Activated CD8-positive, alpha-beta T cell treated with anti-CD3 and anti-CD28 coated beads, Interleukin-2, amount 10 ng/mL, durations not matched to agents 7 days and 5 days (primary cell): ENCODE measurements at places on chromosomes 1 and 21. TPM values are rescaled to one million over a fixed set of nuclear protein-coding genes. Genes with fewer than 3 reads are reported as not detected.

Gene SLAMF1
- total RNA-seq: 50.1 TPM

Gene RNF186
- not detected for total RNA-seq

- no peak for DNase-seq
Measured at GRCh38 chr1:236887081-236887480, 92.0 kb downstream of the MTR start.

- DNase-seq: no peak
Measured at GRCh38 chr1:7375329-7375728, 395.8 kb upstream of the VAMP3 start.

Gene G0S2
- not detected for total RNA-seq

GRCh38 chr1:17033481-17033880 lies 20.4 kb downstream of the SDHB start:
- DNase-seq: no peak

DNA sequence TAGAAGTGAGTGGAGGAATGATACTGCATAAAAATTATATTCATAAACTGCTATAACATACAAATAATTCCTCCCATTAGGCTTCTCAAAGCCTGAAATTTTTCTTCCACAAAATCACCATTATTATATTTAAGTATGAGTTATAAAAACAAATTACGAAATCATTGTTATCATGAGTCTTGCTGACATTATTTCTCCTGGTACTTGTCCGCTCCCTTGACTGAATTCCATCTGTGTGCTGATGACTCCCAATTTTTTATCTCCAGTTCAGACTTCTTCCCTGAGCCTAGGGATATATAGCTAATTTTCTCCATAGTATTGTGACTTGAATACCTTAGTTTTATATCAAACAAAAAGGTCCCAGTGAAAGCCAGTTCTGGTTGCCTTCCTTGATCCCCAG lies 268.2 kb downstream of the HMCN1 start:
- no peak for DNase-seq

DNA sequence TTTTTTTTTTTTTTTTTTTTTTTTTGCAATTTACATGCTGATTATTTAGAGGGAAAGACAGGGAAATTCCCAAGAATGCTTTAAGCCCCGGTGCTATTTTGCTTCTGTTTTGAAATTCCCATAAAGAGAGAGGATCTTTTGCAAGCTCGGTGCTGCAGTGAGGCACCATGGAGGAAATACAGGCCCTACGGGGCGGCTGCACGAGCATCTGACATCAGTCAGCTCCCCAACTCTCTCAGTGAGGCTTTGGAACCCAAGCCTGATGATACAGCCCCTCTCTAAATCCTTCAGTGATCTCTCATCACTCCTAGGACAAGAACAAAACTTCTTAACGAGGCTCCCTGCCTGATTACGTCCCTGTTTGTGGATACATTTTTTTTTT lies 791 bp upstream of the CHI3L1 start:
- no peak for DNase-seq

Gene NBPF4
- not detected for total RNA-seq

- no peak for DNase-seq
Measured at GRCh38 chr1:81690676-81691453, 109.9 kb upstream of the ADGRL2 start.

DNA sequence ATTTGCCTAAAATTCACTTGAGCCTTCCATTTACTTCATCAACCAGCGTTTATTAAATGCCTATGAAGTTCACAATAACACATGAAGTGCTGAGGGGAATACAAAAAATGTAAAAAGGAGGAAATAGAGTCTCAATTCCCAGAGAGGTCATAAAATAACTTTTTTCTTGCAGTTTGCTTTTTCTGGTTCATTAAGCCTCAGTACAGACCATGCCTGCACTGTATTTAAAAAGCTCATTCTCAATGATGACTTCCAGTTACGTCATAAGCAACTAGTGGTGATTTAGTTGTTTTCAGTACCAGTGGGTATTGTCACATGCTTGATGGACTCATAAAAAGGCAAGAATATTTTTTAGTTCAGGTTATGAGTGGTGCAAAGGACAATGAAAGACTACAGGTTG lies 160.1 kb upstream of the UBE2U start:
- no peak for DNase-seq

- DNase-seq: no peak
Measured at GRCh38 chr1:34419663-34420136, 243.0 kb downstream of the C1orf94 start.
